ENCODE measurements at places on chromosomes 16 and 17.

GRCh38 chr17:52536489-52536888, 378.0 kb upstream of the CA10 start:
- no peak for DNase-seq

DNA sequence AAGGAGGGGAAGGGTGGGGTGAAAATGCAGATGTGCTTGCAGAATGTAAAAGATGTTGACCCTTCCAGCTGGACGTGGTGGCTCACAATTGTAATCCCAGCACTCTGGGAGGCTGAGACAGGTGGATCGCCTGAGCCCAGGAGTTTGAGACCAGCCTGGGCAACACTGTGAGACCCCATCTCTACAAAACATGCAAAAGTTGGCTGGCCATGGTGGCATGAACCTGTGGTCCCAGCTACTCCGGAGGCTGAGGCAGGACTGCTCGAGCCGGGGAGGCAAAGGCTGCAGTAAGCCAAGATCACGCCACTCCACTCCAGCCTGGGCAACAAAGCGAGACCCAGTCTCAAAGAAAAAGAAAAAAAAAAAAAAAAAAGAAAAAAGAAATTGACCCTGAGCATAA, 17.8 kb downstream of the ATP1B2 start:
- DNase-seq = no peak

DNA sequence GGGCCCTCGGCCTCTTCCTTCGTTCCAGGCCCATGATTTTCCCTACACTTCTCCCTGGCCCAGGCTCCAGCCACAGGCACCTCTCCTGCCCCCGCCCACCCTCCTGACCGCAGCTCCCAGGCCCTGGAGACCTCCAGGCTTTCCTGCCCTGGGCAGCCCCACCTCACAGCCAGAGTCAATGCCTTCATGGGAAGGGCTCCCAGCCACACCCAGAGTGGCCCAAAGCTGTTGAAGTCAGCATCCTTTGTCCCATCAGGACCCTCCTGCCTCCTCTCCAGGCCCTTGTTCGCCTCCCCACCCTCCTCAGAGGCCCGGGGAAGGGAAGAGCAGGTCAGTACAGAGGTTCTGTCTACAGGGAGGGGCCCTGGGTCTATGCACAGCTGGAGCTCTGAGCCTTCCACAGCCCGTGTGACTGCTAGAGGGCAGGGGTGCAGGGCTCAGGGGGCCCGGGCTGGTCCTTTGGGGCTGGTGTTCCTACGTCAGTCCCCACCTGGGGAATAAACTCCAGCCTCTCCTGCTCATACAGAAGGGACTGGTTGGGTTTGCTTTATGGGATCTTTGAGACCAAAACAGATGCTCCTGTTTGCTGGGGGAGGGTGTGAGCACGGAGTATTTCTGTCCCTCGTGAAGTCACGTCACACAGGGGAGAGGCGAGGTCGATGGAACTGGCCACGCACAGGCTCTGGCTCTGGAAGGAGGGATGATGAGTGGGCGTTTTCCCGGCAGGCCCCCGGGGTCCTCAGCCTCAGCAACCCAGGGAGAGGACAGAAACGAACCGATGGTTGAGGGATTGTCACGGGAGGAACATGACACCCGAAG, 20.3 kb downstream of the TRARG1 start:
- no peak for DNase-seq

DNA sequence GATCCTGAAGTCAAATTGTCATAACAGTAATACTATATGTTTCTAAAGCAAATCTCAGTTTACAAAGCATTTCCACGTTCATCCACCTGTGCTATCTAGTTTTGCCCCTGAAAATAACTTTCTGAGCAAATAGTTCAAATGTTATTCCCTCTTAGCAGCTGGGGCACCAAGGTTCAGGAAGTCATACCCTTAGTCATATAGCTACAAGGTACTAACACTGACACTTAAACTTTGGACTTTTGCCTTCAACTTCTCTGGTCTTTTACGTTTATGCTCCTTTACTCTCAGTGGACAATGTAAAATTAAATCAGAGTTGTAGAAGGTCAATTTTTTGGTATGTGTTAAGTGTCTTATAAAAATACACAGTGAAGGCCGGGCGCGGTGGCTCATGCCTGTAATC, 33.0 kb downstream of the COX11 start:
- no peak for DNase-seq

- DNase-seq = no peak
Measured at GRCh38 chr16:74573622-74574021, 33.3 kb downstream of the GLG1 start.

All from fibroblast of skin of right biceps (primary cell).